Astrocyte (in vitro differentiated cells and primary cell): ENCODE measurements at places on chromosomes 6 and 20. TPM values are rescaled to one million over a fixed set of nuclear protein-coding genes. Genes with fewer than 3 reads are reported as not detected.

TDP2 gene
- total RNA-seq, result 27.2 and 27.3 TPM in 2 replicates

FAM209B gene
- total RNA-seq, result 0.60 TPM in 1 of 2 replicates, not detected in the other

LINC00237 gene
- total RNA-seq, result not detected in 2 replicates

TRIM10 gene
- total RNA-seq, result not detected in 2 replicates

HLA-DQB1 gene
- 3.7 and 4.1 TPM in 2 replicates for total RNA-seq

DNAH8 gene
- not detected in 2 replicates for total RNA-seq

FKBP1C gene
- 0.32 and 0.58 TPM in 2 replicates for total RNA-seq

SLC16A10 gene
- 0.18 and 0.48 TPM in 2 replicates for total RNA-seq

TAB2 gene
- 81.8 and 85.7 TPM in 2 replicates for total RNA-seq

DNA sequence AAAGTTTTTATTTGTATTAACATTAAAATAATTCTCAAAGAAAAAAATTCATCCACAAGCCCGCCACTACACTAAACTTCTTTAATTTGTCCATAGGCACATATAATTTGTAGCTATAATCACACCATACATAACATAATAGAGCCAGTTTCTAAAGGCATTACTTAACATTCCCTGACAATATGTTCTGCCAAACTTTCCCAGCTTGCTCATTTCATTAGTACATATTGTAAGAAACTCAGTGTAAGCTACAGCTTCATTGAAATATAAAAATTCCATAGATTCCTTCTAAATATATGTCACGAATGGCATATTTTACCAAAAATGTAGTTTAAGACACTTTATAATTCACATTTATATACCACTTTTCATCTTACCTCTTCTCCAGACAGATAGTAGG is 59.3 kb downstream of the MAN1A1 start:
- DNase-seq, result no peak

GRCh38 chr20:56765172-56766073 is 136.3 kb downstream of the TFAP2C start:
- no peak for DNase-seq

- DNase-seq, result peak; percentile 46
Measured at GRCh38 chr6:69416776-69417175, 380.0 kb downstream of the LMBRD1 start.

DNA sequence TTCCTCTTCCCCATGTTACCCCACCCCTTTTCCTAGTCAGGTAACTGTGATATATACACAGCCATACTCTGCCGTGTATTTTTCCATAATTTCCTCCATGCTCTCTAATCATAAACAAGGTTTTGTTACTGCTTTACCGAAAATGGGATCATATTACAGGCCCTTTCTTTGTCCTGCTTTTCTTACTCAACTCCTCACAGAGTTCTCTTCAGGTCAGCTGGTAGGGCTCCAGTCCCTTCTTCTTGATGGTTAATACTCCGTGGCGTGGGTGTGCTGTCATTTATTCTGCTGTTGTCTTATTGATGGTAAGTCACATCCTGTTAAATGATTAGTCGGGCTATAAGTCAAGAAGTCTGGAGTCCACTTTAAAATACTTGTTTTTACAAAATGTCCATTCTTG is 24.9 kb upstream of the PI16 start:
- peak; percentile 57 for DNase-seq

DNA sequence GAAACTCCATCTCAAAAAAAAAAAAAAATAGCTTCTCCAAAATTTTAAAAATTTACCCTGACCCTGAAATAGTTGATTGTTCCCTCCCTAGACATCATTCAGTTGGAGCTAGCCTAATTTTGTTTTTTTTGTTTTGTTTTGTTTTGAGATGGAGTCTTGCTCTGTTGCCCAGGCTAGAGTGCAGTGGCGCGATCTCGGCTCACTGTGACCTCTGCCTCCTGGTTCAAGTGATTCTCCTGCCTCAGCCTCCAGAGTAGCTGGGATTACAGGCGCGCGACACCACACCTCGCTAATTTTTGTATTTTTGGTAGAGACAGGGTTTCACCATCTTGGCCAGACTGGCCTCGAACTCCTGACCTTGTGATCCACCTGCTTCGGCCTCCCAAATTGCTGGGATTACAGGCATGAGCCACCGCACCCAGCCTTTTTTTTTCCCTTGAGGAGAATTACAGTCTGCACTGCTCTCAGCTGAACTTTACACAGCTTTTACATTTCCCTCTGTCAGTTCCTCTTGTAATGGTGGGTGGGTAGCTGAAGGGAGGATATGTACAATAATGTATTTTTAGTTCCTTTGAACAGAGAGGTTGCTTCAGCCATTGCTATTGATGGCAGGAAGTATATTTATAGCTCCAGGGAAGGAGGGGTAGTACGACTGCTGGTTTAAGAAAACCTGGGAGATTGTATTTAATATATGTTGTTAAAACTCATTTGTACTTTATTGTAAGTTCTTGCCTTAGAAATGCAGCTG is 27.7 kb downstream of the PTPRA start:
- DNase-seq, result no peak

DNA sequence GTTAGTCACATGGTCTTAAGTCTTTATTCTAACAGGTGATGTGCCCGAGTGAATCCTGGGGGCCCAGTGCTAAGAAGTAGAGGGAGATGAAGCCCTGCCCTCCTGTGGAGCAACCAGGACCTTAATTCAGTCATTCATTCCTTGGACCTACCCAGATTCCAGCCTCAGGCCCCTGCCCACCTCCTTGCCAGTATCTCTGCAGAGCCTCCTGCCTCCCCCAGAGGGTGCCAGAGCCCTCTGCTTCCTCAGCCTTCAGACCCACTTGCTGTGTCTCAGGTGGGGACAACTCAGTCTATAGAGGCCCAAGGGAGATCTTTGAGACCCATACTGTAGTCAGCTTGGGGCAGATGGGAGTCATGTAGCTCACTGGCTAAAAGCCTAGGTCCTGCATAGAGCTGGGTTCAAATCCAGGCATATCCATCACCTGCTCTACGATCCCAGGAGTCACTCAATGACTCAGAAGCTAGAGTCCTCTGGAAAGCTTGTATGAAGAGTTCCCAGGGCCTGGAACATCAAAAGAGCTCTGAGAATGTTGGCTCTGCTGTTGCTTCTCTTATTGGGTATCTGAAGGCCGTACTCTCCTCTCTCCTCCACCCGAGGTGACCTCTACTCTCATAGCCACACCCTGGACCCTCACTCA is 3.9 kb upstream of the SIGLEC1 start:
- no peak for DNase-seq

GRCh38 chr20:991850-992249 is 10.3 kb downstream of the RSPO4 start:
- DNase-seq, result no peak

DNA sequence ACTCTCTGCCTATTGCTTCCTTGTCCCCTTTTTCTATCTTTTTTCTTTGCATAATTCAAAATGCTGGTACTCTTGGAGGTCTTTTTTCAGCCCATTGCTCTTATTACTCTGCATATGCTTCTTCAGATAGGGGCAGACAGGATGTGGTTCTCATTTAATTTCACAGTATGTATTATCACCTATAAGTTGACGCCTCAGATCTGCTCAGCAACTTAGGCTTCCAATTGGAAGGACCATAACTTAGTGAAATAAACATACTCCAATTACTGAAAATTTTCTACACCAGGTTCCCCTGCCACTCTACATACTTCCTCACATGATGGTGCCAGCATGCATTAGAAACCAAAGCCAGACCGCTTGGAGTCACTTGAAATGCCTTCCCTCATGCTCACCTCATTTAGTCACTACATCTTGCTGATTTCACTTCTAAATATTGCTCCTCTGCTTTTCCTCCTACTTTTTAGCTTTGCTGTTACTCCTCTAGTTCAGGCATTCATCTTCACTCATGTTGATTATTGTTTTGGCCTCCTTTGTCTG is 34.5 kb upstream of the AHI1 start:
- DNase-seq, result no peak

DNA sequence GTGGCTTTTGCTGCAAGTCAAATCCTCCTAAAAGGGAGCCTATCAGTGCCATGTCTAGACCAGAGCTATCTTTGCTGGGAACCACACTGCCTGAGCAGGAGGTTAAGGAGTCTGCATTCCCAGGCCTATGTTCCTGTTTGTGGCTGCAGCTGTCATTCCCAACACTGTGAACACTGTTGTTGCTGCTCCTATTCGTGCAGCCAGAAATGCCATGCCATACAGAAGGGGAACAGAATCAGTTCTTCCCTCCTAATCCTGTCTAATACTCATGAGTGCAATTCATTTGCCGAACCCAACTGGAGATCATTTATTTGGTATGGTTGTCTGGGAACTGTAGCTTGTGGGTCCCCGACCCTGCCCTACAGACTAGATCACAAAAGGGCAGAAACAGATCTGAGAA is 406.5 kb upstream of the GJE1 start:
- DNase-seq, result no peak

- DNase-seq, result no peak
Measured at GRCh38 chr20:47708953-47709833, 76.1 kb downstream of the SULF2 start.

DNA sequence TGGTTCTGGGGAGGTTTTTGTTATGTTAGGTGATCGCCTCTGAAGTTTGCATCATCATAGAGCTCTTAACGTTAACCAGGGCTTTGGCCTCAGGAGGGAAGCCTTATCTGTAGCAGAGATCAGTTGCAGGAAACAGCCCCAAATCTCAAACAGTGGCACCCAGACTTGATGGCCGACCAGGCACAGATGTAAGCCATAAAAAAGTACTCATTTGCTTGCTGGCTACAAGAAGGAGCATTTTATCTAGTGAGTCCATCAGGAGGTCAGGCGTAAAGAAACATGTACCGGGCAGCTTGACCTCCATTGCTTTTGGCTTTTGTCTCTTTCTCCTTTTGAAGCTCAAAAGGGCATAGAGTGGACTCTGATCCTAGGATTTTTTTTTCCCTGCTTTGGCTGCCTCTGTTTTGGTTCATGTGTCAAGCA is 122.3 kb downstream of the CCDC170 start:
- DNase-seq, result no peak

- no peak for DNase-seq
Measured at GRCh38 chr20:62506087-62506486, 30.3 kb upstream of the GATA5 start.

DNA sequence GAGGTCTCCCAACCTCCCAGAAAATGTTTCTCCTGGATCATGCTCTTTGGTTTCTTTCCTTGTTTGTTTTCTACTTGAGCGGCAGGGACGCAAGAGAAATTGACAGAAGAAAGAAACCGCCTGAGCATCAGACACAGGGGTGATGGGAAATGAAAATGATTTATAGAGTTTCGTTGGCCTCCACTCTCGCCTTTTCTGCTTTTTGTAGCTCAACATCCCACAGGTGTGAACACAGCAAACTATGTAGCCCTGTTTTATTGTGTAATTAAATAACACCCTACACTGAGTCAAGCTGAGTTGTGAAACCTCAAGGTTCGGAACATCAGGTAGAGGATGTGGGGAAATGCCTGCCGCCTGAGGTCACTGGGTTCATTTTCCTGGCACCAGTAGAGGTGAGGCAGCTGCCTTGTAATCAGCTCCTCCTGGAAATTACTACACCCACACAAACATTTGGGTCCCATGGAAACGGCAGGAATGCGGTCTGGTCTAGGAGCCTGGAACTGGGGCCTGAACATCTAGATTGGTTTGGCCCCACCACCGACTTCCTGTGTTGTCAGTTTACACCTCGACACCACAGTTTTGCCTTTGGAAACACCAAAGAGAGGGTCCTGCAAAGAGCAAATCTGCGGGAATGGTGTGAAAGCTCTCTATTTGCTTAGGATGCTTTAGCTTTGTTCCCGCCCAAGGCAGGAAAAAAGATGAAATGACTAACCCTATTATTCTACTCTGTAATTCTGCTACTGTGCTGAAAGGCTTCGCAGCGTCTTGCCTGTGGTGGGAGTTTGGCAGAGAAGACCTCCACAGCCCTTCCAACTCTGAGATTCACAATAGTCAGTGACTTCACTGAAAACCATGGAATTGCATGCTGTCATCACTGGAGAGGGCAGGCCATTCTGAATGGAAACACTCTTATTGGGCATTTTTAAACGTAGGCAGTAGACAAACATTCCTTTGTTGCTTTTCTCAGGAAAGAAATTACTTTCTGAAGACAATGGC is 53.0 kb downstream of the ADAT2 start:
- DNase-seq, result peak; percentile 98
